ENCODE measurements at places on chromosomes 7 and 10. TPM values are rescaled to one million over a fixed set of nuclear protein-coding genes. Genes with fewer than 3 reads are reported as not detected.

GRCh38 chr7:117810642-117811512 lies 62.4 kb downstream of the CTTNBP2 start:
- no peak for DNase-seq

DNA sequence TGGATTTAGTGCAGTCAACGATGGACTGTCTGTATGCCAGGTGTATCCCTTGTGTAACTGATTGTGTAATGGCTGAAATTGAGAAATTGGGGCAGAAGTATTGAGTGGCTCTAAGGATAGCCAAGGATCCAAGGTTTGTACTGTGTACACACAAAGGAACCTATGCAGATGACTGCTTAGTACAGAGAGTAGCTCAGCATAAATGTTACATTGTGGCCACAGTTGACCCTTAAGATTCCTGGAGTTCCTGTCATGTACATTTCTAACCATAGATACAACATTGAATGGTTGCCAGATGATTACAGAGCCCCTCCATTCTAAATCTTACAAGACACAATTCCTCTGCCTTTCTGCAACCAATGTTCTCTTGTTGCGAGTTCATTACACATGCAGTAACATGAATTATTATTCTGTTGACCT lies 25.3 kb downstream of the CCDC126 start:
- no peak for DNase-seq

DNA sequence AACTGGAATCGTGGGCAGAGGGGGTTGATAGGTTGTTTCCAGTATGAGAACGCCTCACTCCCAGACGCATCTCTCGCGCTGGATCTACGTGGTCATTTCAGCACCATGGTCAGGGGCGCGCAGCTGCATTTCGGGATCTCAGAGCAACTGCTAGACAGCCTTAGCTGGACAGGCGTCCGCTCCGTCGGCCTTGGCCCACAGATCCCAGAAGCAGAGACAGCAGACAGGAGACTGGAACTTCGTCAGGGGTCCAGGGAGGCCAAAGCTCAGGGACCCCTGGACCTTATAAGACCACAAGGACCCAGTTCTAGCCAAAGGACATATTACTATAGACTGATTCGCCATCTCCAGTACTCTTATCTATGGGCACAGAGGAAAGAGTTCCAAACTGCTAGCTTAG lies 5.3 kb downstream of the NEUROG3 start:
- DNase-seq = peak; percentile 4

DNA sequence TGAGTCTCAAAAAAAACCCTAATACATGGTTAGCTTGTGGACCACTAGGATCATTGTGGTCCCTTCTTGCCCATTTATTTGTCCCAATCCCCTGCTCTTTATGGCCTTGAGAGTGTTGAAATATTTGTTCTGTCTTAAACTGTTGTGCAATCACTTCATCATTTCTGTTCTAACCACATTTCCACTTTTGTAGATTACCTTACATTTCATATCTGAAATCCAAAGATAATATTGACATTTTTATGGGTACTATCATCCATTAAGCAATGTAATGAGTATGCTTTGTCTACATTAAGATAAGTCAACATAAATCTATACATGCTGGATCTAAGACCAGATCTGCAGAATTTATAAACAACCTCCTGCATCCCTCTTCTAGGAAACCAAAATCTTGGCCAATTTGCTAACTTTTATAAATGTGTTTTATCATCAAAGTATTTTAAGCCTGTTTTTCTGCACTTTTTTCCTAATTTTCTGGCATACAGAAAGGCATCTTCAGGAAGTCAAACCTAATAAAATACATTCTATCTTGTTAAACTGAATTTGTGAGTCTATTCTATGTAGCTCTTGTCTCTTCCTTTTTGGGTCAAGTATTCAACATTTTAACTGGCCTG lies 359.4 kb upstream of the CELF2 start:
- no peak for DNase-seq

DNA sequence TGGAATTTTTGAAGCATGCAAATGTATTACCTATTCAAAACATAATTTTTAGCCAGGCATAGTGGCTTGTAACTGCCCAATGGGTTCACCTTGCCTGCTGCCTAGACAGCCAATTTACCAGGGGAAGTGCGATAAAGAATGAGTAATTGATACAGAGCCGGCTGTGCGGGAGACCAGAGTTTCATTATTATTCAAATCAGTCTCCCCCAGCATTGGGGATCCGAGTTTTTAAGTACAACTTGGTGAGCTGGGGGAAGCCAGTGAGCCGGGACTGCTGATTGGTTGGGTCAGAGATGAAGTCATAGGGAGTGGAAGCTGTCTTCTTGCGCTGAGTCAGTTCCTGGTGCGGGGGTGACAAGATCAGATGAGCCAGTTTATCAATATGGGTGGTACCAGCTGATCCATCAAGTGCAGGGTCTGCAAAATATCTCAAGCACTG lies 29.1 kb upstream of the NRBF2 start:
- DNase-seq = no peak

DNA sequence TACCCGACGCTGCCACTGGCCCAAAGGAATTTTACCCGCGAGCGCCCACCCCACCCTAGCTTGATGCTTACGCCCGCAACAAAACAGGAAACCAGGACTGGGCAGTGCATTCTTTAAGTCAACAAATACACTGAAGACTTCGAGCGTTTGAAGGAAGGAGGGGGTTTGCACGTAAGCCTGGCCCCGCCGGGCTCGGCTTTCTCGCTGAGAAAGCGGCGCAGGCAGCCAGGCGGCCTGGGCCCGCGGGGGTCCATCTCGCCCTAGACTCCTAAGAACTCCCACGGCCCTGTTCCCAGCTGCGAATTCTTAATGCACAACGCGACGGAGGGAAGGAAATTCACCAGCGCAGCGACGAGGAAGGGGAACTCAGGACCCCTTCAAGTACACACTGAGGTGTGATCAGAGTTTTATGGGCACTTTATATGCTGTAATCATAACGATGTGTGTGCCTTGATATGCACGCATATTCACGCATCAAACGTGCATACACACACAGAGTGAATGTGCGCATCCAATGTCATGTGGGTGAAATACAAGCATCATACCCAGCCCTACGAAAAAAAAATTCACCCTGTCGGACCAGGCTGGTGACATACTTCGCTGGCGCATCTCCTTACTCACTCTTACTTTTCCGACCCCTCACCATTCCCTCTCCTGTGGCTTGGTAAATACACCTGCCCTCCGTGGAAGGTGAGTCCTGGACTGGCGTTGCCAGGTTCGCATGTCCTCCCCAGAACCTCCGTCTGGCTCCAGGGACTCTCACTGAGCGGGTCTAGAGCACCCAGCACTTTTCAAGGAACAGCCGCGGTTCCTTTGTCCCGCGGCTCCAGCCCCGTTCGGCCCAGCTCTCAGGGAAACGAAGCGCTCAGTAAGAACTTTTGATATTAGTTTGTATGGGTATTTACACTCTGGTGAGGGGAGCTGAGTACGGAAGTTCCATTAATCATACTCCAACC lies 5.7 kb upstream of the HOXA13 start:
- DNase-seq = no peak

- no peak for DNase-seq
Observed at GRCh38 chr7:835485-836401, 3.5 kb downstream of the SUN1 start.

GRCh38 chr7:74291535-74291934 lies 2.3 kb downstream of the CLIP2 start:
- no peak for DNase-seq

DNA sequence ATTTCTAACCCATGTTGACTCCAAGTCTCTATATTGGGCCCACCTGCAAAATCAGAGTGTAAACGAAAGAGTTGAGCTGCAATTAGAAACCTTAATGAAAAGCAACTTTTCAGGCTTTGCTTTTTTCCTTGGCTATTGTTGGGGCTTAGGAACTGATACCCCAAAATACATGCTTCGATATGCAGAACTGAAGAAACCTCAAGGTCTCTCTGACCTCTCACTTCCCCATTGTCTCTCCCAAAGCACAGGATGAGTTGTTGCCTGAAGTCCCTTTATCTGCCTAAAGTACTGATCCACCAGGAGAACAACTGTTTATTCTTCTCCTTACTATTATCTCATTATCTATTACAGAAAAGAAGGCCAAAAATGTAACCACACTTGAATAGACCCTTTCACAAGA lies 666.0 kb upstream of the LRRTM3 start:
- DNase-seq = no peak

DNA sequence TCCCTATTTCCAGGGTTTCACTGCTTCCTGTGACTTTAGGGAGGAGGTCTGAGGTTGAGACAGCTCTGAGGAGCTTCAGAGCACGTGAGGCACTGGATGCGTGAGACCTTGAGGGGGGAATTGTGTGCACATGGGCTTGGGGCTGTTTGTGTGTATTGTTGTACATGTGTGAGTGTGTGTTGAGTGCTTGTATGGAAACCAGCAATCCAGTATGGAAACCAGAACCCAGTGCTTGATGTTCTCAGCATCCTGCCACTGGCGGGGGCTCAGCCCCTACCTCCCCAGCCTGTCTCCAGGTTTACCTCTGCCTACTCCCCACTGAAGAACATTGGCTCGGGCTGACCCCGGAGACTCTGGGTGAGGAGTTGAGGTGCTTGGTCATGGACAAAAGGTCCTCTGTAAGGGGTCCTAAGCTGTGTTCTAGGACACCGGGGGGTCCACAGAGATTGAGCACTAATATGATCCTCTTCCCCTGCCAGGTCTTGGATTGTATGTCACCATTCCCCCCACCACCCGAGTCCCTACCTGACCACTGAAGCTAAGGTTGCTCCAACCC lies 20.8 kb downstream of the SFTPD start:
- DNase-seq = no peak

SFRP4 gene
- total RNA-seq = 0.21 TPM

INHBA gene
- total RNA-seq = 76.1 TPM

RNF32 gene
- total RNA-seq = 0.75 TPM

SEC61A2 gene
- 7.8 TPM for total RNA-seq

LEP gene
- total RNA-seq = not detected

UCN3 gene
- total RNA-seq = not detected

All from kidney epithelial cell (primary cell).